Retina (tissue), 1 donor: ENCODE measurements at places on chromosomes 1 and 21.

DNA sequence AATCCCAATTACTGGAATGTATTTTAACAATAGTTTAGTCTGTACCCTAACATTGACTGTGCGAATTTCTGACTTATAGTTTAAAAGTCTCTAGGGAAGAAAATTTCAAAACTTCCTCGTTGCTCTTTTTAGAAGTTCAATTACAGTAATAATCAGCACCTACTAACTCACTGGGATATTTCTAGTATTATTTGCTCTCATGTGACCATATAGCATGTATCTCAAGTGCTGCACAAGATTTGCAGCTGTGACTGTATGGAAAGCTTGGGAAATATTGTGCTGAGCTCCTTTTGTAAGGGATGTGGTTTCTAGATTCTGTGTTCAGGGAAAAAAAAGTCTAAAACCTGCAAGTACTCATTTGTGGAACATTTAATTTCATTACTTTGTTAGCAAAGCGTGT lies 153.1 kb downstream of the ST6GALNAC3 start:
- DNase-seq, result no peak

DNA sequence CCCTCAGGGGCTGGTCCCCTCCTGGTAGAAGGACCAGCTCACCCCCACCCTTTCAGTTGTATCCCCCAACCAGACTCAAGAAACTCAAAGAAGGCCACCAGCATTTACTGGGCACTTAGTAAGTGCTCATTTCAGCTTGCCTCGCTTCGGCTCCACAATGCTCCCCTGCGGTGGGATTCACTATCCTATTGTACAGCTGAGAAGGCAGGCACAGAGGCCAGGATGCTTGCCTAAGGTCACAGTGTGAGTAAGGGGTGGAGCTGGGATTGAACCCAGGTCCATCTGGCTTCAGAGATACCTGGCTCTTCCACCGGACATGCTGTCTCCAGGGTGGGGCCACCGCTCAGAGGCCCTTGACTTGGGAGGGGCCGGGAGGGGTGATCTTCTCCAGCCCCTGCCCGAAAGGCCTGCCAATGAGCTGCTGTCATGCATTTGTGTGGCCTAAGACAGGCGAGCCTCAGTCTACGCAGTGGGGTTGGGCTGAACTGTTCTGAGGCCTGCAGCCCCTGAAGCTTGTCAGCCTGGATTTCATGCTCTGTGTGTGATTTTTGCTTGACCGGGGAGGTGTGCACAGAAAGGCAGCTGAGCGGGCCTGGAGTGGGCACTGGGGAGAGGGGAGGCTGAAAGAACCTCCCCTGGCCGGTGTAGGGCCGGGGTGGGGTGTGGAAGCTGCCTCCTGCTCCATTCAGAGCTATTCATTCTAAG lies 48.1 kb downstream of the DMRTB1 start:
- DNase-seq, result no peak

GRCh38 chr1:41906943-41907342 lies 11.8 kb downstream of the HIVEP3 start:
- no peak for DNase-seq

GRCh38 chr21:46214478-46215340 lies 13.9 kb downstream of the LSS start:
- no peak for DNase-seq

DNA sequence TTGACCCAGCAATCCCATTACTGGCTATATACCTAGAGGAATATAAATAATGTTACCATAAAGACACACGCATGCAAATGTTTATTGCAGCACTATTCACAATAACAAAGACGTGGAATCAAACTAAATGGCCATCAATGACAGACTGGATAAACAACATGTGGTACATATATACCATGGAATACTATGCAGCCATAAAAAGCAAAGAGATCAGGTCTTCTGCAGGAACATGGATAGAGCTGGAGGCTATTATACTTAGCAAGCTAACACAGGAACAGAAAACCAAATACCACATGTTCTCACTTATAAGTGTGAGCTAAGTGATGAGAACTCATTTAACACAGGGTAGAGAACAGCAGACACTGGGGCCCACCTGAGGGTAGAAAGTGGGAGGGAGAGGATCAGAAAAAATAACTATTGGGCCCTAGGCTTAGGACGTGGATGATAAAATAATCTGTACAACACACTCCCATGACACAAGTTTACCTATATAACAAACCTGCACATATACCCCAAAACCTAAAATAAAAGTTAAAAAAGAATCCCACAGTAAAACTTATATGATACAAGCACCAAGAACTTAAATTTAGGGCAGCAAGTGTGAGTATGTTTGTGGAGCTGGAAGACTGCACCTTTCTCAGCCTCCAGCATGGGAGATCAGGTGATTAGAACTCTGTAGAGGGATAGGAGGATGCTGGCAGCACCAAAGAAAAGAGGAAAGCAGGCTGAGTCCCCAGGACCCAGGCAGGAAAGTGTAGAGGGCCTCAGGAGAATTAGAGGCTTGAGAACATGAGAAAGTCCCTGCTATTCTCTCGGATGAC lies 320.8 kb upstream of the USP24 start:
- no peak for DNase-seq

- DNase-seq, result no peak
Observed at GRCh38 chr1:182688436-182689205, 4.2 kb upstream of the RGS8 start.
